ENCODE measurements at places on chromosomes 4 and X.
A peak's percentile ranks its signal among the peaks of the same experiment; 100 is the strongest.

GRCh38 chr4:55116450-55116849 is 8.9 kb downstream of the KDR start:
- DNase-seq: no peak

- DNase-seq: no peak
These were observed 12.2 kb downstream of the RNF150 start for GRCh38 chr4:141121101-141121500.

DNA sequence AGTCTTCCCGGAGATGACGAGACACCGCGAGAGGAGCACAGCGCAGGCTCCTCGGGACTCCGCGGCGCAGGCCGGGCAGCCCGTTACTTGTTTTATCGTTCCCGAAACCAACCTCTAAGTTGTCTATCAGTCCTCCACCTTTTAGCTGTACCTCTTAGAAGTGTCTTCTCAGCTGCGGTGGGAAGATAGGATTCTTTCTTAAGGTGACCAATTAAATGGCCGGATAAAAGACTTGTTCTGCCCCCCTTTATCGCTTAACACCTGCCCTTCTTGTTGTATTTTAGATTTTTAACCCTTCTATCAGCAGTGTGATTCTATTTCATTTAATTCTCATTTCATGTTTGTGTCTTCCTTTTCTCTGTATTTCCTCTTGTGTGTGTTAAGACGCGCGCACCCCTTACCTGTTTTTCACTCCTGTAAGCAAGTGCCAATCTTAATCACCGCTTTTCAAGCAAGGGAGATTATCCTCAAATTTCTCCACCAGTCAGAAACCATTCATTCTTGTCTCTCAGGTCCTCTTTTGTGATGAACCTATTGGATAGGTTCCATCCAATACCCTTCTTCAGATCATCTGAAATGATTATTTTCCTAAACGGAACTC is at the start of gene SLC9B2:
Gene SLC9B2, minus strand, starts transcription at position 15 of the 601 bp plus-strand sequence. CDS start 9,211 bp downstream, outside the sequence.
- DNase-seq: peak; percentile 25

DNA sequence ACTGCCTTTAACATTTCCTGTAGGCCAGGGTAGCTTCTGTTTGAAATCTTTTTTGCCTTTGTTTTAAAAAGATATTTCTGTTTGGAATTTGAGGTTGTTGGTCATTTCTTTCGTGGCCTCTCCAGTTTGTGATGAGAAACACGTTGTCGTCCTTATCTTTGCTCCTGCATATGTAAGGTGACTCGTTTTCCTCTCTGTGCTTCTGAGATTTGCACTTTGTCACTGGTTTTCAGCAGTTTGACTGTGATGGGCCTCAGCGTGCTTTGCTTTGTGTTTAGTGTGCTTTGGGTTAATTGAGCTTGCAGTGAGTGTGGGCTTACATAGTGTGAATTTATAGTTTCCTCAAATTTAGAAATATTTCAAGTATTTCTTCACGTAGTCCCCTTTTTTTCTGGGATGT is 81.5 kb downstream of the FAM193A start:
- no peak for DNase-seq

GRCh38 chr4:10003666-10004065 is 17.6 kb downstream of the SLC2A9 start:
- DNase-seq: no peak

DNA sequence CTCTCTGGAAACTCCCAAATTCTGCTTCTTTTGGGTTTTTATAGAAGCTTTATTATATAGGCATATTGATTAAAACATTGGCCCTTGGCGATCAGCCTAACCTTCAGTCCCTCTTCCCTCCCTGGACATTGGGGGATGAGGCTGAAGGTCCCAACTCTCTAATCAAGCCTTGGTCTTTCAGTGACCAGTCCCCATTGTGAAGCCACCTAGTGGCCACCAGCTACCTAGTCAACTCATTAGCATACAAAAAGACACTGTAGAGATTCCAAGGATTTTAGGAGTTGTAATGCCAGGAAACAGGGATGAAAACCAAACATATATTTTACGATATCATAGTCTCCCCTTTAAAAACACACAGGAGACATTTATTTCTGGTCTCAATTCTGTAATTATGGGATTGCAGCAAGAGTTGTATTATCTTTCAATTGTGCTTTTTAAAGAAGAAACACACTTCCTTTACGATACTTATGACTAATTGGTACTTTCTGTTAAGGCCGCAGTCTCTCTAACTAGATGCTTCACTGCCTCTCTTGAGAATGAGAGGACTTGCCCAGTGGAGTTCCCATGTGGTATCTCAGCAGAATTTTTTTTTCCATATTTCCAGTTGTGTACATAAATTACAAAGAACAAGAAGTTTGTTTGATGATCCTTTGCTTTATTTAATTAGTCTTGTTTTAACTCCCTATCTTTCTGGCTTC is 58.2 kb downstream of the WDR17 start:
- DNase-seq: no peak
